Right ventricle myocardium superior (tissue), 1 donor: ENCODE measurements at places on chromosomes 2 and 18. TPM values are rescaled to one million over a fixed set of nuclear protein-coding genes. Genes with fewer than 3 reads are reported as not detected.

ZBTB7C gene
- total RNA-seq, result 2.6 TPM

HMSD gene
- total RNA-seq, result 0.27 TPM

RBKS gene
- 4.2 TPM for total RNA-seq

HOXD13 gene
- not detected for total RNA-seq

RAB27B gene
- 0.30 TPM for total RNA-seq

MYO3B gene
- total RNA-seq, result not detected

RAD51AP2 gene
- total RNA-seq, result 0.16 TPM

PIEZO2 gene
- 0.32 TPM for total RNA-seq

SLC5A7 gene
- 0.19 TPM for total RNA-seq
